ENCODE measurements at places on chromosomes 11 and 22. TPM values are rescaled to one million over a fixed set of nuclear protein-coding genes. Genes with fewer than 3 reads are reported as not detected.
A peak's percentile ranks its signal among the peaks of the same experiment; 100 is the strongest.

DNA sequence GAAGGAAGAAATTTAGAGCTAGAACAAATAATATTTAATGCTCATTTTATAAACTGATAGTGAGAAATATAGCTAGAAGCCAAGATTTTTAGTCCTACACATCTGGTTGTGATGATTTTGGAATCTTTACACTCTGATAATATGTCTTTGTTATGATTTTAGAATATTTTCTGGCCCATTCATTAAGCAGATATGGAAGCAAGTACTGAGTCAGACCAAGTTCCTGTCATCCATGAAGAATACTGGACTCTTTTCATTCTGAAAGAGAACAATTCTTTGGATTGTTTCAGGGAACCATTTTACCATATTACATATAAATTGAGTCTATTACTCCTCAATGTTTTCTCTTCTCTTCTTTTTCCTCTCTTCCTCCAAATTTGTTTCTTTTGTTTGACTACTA lies 227.4 kb downstream of the TMEM135 start:
- DNase-seq = no peak

DNA sequence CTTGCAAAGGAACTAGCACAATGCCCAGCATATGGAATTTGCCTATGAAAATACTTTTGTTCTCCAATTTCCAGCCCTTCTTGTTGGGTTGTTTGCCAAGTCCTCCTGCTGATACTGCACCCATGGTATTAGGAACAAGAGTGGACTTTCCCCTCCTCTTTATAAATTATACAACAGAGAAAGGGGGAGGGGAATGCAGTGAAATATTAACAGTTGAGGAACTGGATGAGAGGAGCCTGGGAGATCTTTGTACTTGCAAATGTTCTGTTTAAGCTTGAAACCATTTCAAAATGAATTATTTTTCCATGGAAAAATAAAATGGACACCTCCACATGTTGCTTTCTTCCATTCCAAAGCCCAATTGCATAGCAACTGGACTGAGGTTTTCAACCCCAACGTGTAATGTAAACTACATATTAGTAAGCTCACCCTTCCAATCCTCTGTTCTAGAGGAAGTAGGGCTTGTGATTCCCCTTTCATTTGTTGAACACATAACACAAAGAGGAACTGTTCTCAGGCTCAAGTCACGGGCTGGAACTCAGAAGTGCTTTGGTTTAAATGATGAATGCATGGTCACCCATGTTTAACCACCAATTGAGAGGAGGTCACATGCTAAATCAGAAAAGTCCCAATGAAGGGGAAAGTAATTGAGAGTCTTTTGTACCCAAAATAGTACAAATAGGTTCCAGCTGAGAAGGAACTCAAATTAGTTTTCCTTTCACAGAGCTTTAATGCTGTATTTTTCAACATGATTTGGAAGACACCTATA lies 66.2 kb upstream of the ZC3H12C start:
- DNase-seq = no peak

- DNase-seq = no peak
Observed at GRCh38 chr22:35561796-35562526, 21.3 kb downstream of the RASD2 start.

DNA sequence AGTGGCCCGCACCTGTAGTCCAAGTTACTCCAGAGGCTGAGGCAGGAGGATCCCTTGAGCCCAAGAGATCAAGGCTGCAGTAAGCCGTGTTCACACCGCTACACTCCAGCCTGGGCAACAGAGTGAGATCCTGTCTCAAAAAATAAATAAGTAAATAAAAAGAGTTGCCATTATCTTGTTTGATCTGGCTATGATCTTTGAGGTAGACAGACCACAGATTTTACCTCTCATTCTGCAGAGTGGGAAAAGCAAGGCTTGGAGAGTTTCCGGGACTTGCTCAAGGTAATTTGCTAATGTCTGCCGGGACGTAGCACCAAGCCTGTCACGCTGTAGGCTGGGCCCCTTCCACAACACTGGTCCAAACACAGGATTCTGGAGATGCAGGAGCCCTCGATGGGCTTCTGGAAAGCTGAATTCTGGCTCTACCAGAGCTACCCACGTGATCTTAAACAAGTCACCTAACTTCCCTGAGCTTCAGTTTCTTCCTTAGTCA lies 6.8 kb downstream of the GRAP2 start:
- no peak for DNase-seq

GRCh38 chr11:57214494-57214893 lies 22.6 kb downstream of the APLNR start:
- DNase-seq = no peak

DNA sequence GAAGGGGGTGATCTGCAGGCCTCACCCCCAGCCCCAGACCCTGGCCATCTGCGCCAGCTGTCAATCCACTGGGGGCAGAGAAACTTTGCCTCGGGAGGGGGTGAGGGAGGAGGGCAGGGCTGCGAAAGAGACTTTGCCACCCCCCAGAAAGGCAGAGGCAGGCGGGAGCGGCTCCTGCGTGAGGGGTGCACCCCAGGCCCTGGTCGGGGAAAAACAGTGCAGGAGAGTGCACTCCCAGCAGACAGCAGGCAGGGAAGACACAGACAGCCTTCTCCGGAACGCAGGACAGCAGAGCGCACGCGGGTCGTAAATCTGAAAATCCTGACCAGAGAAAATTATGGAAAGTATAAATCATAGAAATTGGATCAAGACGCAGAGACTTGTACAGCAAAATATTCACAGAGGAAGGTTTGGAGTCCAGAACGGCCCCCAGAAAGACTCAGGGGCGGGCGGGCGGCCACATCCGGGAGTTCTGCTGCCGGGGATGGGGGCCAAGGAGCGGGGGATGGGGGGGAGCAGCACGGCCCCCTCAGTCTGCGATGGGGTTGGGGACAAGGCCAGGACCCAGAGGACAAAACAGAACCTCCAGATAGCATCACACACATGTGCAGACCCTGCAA lies 8.0 kb upstream of the MRPL23 start:
- DNase-seq = no peak

- no peak for DNase-seq
Observed at GRCh38 chr11:17915500-17916143, 97.2 kb downstream of the SERGEF start.

- DNase-seq = no peak
Observed at GRCh38 chr22:44018594-44018993, 5.5 kb upstream of the PARVB start.

GRCh38 chr22:27835446-27835845 lies 33.9 kb upstream of the MN1 start:
- DNase-seq = no peak

DNA sequence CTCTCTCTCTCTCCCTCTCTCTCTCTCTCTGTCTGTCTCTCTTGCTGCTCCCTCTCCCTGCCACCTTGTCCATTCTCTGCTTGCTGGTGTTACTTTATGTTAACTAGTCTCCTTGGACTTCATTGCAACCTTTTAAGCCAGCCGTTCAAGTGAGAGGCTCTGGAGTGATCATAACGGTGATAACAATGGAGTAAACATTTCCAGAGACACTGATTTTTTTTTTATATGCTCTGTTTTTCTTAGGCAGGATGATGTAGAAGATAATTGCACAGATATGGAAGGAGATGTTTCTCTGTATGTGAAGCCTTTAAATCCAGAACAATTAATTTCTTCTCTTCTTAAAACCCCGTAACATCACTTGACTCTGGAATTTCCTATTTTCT lies 287.7 kb downstream of the TMEM135 start:
- DNase-seq = no peak

DNA sequence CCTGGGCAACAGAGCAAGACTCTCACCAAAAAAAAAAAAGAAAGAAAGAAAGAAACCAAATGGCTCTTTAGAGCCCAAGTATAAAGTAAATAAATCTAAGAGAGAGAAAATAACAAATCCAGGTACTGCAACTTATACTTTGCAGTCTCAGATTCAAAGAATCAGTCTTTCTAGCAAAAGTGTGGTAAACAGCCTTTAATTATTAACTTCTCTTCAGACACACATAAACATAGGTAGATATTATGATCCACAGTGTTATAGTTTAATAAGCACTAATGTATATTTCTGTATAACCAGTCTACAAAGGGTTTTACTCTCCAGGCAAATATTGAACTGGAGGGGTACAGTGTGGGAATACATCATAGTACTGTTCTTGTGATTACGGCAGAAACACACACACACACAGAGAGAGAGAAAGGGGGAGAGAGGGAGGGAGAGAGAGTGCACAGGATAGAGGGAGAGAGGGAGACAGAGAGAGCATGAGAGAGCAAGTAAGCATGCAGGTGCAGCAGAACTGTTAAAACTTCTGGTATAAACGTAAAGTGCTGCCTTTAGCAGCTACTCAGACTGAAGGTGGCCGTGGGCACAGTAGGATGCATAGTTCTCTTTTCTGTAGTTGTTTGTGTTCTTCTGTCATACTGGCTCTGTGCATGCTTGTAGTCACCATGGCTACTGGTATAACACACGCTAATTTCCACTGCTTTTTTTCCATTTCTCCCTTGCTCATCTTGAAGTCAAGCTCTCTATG lies 32.3 kb downstream of the MTMR2 start:
- DNase-seq = no peak

- DNase-seq = peak; percentile 21
Observed at GRCh38 chr22:28139961-28140360, 220.9 kb upstream of the PITPNB start.

DNA sequence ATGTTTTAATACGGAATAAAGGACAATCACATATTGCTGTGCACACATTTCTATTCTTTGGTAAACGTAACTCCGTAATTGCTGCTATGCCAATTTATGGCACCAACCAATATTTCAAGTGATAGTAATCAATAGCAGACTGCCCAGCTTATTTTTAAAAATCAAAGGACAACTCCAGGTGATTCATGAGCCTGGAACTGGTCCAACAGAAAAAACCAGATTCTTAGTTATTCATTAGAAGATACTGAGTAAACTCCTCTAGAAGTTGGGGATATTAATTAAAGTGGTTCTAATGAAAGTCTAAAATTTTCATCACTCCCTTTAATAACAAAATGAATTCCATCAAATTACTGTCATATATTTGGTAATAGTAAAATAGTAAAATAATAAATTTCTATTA lies 9.4 kb upstream of the OR52H1 start:
- DNase-seq = no peak

GRCh38 chr22:37483050-37483449 lies 3.1 kb downstream of the MFNG start:
- DNase-seq = no peak

DNA sequence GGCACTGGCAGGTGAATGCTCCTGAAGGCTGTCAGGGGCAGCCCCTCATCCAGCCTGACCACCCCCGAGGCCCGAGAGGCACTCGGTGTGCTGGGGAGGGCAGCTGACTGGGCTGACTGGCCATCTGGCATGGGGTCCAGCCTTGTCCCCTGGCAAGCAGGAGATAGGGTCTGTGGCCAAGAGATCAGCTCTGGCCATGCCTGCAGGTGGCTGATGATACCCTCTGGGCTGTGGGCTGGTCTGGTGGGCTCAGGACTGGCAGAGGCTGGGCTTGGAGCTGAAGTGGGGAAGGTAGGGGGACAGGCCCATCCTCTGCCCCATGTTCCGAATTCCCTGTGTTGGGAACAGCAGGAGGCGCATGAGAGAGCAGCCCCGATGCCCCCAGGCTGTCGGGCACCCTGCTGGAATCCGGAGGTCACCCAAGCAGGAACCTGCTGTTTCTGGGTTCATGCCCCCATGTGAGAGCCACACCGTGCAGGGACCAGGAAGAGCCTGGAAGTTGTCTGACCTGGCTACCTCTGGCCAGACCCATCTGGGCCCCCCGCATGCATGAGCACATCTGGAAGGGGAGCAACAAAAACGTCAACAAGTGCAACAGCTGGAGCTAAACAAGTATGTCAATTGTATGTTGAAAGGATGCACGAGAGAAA lies 527.0 kb downstream of the TBC1D22A start:
- no peak for DNase-seq

DNA sequence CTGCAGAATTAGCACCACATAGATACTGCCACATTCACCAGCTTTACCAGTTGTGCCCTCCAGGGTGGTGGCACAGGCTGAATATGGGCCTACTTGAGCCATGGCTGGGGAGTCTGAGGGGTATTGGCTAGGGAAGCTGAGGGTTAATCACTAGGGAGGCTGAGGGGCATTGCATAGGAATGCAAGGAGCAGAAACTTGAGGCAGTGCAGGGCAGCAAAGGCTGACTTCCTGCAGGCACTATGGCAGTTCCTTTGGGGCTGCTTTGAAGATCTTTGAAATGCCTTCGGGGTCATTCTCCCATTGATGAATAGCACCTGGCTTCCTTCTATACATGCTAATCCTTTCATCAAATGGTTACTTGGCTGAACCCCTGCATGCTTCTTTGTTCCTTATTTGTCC lies 171.5 kb downstream of the RCN1 start:
- no peak for DNase-seq

DNA sequence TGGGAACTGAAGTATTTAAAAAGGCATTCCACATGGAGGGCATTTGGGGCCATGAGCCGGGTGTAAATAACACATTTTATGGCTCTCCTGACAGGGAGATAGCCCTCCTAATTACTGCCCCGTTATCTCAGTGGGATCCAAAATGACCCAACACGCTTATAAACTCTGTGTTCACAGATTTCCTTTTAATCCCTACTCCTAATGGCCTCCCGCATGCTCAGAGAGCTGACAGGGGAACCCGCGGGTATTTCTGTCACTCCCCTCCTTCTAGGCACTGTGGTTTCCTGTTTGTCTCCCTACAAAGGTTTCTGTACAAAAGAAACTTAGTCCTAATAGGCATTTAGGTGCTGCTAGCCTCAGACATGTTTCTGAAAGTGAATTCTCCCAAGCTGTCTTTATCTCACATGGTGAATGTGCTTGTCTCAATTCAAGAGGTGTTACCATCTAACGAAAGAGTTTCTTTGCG lies 202.8 kb upstream of the SEZ6L start:
- no peak for DNase-seq

GRCh38 chr11:61019832-61020405 lies 48.4 kb downstream of the CD6 start:
- DNase-seq = no peak

DNA sequence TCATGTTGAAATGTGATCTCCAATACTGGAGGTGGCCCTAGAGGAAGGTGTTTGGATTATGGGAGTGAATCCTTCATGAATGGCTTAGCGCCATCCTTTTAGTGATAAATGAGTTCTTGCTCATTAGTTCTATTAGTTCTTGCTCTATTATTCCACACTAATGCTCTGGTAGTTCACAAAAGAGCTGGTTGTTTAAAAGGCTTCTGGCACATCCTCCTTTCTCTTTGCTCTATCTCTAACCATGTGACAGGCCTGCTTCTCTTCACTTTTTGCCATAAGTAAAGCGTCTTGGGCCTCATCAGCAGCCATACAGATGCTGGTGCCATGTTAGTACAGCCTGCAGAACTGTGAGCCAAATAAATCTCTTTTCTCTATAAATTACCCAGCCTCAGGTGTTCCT lies 469.9 kb downstream of the GUCY1A2 start:
- no peak for DNase-seq

DNA sequence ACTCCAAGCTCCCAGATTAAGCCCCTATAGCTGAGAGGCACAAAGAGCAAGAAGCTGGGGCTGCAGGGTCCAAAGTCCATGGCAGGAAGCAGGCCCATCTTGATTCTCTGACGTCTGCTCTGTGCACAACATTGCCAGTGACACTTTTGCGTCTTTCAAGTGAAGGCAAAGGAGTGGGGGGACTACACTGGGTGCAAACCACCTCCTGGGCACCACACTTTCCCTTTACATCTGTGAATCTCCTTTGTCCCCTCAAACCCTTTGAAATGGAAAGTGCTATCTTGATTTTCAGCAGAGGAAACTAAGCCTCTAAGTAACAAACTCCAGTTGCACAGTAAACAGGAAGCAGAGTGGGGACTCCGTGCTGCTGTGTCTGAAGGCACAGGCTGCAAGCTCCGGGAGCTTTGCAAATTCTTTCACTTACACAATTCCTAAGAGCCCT lies 428.0 kb downstream of the LARGE1 start:
- no peak for DNase-seq

- DNase-seq = no peak
Observed at GRCh38 chr11:129436573-129436972, 60.9 kb downstream of the BARX2 start.

The KCNE3 gene
- polyA plus RNA-seq = 15.9 TPM

The PARVA gene
- polyA plus RNA-seq = 25.1 TPM

The CEND1 gene
- polyA plus RNA-seq = 3.6 TPM
